ENCODE measurements at places on chromosomes 11 and 22.

- DNase-seq, result no peak
Observed at GRCh38 chr22:37371491-37371890, 55.8 kb downstream of the ELFN2 start.

- no peak for DNase-seq
Observed at GRCh38 chr11:103880968-103881367, 155.5 kb upstream of the DDI1 start.

- DNase-seq, result no peak
Observed at GRCh38 chr22:38133331-38133730, 22.8 kb upstream of the BAIAP2L2 start.

GRCh38 chr22:28016781-28017557 is 97.9 kb upstream of the PITPNB start:
- DNase-seq, result no peak

DNA sequence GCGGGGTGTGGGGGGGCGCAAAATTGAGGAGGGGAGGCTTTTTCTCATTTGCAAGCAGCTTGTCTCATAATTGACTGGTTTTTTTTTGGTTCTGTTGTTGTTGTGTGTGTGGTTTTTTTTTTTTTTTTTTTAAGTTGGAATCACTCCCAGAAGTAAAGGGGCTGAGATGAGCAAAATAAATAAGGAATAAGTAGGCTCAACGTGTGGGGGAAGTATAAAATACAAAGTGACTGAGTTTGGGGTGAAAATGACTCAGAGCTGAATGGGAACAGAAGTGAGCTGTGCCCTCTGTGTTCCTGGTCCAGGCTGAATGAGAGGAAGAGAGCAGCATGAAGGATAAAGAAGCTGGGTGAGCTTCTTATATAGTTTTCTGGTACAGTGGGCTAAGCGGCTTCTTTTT is 90.0 kb downstream of the GRIK4 start:
- no peak for DNase-seq

- DNase-seq, result peak; percentile 77
Observed at GRCh38 chr22:42752912-42753311, 32.2 kb upstream of the A4GALT start.

- DNase-seq, result no peak
Observed at GRCh38 chr11:96500440-96500839, 110.6 kb downstream of the JRKL start.

- peak; percentile 98 for DNase-seq
Observed at GRCh38 chr22:29072193-29072978, 449 bp upstream of the KREMEN1 start.

- no peak for DNase-seq
Observed at GRCh38 chr11:117000014-117000737, 98.1 kb downstream of the SIK3 start.

DNA sequence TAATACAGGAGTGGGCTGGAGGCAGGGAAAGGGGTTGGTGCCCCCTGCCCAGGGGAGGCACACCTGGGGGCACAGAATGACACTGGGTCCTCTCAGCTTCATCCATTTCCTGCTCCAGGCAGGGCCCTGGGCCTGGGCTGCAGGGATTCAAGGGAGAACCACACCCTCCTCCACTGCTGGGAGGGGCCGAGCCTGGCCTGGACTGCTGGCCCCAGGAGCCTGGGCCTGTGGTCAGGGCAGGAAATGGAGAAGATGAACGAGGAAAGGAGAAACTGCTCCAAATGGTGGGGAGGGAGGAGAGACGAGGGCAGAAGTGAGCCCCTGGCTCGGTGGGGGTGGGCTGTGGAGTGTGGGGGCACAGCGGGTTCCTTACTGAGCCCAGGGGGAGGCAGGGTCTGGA is 38.1 kb upstream of the KCNQ1OT1 start:
- no peak for DNase-seq

DNA sequence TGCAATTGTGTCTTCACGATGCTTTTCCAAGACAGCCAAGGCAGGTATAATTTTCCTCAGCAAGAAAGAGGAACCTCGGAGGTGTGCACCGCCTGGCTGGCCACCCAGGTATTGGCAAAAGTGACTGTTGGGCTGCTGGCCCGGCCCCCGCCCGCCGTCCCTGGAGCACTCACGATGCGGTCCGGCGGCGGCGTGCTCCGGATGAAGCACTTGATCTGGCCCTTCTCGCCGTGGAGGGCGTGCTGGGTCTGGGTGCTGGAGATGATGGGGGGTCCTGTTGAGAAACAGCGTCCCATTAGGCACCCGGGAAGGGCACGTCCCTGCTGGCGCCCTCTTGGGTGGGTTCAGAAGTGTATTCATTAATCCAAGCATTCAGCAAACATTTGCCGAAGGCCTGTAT is 84.8 kb downstream of the ST3GAL4 start:
- DNase-seq, result no peak

GRCh38 chr22:48391171-48391711 is 1436.4 kb downstream of the BRD1 start:
- DNase-seq, result no peak

- DNase-seq, result no peak
Observed at GRCh38 chr22:31253949-31254348, 38.3 kb downstream of the PIK3IP1 start.

- no peak for DNase-seq
Observed at GRCh38 chr11:27520226-27520625, 13.7 kb upstream of the LIN7C start.

- DNase-seq, result no peak
Observed at GRCh38 chr11:67490727-67491065, 7.9 kb downstream of the AIP start.

DNA sequence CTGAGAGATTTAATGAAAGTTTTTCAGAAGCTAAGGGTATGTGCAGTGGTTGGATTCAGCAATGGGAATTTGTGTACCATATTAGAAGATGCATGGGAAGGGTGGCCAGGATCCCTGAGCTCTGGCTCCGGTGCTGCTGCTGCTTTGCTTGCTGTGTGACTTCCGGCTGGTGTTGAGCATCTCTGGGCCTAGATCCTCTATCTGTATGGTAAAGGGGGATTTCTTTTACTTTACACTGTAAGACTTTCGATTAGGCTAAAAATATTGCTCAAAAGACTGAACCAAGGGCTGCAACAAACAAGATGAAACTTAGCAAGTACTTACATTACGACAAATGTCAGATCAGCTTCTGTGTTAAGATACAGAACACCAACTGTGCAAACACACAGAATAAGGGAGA is 39.1 kb downstream of the XRRA1 start:
- DNase-seq, result no peak

All from GM20000 (cell line).